ENCODE measurements at places on chromosomes 6 and 20.
A peak's percentile ranks its signal among the peaks of the same experiment; 100 is the strongest.

- no peak for DNase-seq
Measured at GRCh38 chr6:18183766-18184165, 28.5 kb downstream of the KDM1B start.

DNA sequence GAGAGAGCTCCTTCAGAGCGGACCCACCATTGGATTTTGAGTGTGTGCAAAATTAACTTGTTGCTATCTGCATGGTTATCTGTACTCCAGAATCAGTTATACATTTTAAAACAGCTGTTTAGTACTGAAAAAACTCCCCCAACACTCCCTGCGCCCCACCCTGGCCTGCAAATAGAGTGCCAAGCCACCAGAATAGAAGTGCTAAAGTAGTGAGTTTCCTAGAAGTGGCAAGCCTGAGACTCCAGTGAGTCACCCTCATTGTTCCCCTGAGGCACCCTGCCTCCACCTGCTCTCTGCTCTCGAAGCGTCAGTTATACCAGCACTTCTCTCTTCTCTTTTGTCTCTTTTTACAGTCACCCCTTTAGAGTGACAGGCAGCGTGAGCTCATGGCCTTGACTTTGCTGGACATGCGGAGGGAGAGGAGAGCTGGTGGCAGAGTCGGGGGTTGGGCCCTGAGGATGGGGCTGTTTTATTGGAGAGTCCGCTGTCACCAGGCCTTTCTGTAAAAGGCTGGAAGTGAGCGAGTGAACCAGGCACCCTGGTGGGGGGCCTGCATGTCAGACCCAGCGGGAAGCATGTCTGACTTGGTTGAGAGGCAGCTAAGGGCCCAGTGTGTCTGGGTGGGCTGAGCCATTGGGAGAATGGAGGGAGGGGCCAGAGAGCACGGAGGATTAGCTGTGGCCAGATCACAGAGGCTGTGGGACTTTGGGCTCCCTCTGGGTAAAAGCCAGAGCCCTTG is 10.4 kb downstream of the IGF2R start:
- DNase-seq: no peak

GRCh38 chr6:27119329-27119728 is 128.2 kb upstream of the PRSS16 start:
- no peak for DNase-seq

GRCh38 chr6:11804701-11805100 is 26.1 kb upstream of the ADTRP start:
- DNase-seq: no peak

DNA sequence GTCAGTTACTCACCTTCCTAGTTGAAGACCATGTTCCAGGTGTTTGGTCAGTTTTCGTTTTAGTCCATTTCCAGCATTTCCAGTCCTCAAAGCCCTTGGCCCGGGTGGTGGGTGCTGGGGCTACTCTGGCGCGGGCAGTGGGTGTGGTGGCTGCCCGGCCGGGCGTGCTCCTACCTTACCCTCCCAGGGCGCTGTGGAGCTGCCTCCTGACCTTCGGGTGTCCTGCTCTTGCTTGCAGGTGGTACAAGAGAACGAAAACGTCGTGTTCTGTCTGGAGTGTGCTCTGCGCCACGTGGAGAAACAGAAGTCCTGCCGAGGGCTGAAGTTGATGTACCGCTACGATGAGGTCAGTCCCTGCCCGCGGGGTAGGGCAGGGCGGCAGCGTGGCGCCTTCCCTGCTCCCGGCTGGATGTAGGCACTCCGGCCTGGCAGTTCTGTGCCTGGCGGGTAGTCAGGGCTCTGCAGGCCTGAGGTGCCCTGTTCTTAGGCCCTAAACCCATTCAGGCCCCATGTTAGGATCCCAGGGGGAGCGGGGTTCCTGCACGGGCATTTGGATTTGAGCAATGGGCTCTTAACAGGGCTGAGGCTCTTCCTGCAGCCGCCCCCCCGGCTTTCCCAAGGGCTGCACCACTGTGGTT is 145.8 kb downstream of the DTNBP1 start:
- no peak for DNase-seq

DNA sequence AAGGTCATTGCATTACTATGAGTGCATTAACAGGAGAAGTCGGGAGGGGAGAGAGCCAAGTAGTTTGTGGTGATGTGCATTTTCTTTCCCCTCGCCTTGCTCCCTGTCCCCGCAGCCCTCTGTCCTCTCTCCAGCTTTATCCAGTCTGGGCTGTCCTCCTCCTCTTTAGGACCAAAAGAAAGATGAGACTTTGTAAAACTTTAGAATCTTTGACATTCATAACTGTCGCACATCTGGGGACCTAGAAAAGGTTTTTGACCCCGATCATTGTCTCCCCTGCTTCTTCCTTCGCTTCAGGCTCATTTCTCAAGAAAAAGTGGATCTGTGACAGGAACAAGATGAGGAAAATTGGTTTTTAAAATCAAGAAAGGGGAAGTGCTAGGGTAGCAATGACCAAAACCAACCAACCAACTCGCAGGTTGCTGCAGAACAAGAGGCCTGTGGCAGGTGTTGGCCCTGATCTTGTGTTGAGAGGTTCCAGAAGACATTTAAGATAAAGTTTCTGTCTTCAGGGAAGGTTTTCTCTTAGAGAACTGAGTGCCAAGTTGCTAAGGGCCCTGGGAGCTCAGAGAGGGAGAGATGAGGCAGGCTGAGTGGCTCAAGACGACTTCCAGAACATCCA is 17.6 kb downstream of the SYTL3 start:
- DNase-seq: no peak

- DNase-seq: no peak
Measured at GRCh38 chr6:5772408-5773120, 234.2 kb downstream of the NRN1 start.

- no peak for DNase-seq
Measured at GRCh38 chr20:20568604-20569205, 143.7 kb downstream of the RALGAPA2 start.

- DNase-seq: peak; percentile 40
Measured at GRCh38 chr6:143107911-143108761, 47.4 kb downstream of the AIG1 start.

DNA sequence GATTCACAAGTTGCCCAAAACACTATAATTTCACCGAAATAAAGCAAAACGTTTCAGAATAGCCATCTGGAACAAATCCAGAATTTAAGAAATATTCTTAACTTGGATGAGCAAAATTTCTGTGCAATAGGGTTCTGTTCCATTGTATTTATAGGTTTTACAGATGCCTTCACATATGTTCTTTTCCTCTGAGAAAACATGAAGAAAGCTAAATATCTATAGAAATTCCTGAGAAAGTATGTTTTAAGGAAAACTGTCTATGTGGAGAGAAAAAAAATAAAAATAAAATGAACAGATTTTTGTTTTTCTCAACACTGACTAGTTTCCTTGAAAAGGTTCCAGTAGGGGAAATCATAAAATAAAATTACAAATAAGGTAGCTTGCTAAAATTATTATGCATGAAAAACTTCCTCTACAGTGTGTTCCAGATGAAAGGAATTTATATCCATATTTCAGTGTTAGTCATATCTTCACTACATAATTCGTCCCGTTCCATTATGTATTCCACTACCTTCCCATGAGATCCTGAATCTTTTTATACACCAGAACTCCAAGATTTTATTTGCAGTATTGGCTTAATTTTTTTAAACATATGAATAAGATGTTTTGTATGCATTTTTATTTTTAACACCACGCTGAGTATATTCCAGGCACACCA is 42.4 kb upstream of the TMX4 start:
- DNase-seq: no peak

- no peak for DNase-seq
Measured at GRCh38 chr6:2505624-2506023, 245.1 kb downstream of the MYLK4 start.

DNA sequence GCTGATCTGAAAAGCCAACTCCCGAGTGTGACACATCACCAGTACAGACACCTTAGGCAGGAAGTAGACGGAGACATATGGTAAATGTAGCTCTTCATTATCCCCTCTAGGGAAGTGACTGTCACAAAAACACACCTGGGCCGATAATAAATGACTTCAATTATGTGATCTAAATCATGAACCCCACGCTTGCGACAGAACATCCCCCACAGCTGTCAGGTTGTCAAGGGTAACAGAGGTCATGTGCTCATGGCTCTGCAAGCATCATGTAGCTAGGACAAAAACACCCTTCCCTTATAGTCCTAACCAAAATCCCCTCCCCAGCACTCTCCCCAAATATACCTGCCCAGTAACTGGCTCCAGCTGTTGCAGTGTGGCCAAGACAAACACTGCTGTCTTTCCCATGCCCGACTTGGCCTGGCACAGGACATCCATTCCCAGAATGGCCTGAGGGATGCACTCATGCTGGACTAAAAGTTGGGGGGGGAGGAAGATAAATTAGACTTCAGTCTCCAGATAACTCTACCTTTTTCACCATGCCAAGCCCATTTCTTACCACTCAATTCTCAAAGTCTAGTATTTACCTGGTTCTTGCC is 2.9 kb downstream of the DDX39B start:
- DNase-seq: no peak

DNA sequence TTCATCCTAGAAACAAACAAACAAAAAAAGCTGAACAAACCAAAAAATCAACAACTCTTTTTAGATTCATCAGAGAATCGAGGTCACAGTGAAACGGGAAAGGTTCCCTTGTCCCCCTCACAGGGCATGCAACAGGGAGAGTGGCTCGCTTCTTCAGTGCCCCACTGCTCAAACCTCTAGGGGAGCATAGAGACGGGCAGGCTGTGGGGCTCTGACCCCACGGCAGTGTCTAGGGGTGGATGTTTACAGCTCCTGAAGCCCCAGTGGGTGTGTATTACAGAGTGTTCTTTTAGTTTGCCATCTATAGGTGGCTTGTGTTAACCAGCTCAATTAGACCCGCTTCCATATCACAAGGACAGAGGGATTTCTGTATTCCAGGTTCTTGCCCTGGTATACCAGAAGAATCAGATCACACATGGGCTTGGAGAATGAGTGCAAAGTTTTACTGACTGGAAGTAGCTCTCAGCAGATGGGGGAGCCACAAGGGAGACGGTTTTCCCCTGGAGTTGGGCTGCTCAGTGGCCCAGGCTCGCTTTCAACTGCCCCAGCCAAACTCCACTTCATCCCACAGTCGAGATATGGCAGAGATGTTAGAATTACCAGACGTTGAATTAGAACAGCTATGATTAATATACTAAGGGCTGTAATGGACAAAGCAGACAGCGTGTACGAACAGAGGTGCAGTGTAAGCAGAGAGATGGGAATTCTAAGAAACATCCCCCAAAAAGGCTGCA is 192.6 kb upstream of the CST7 start:
- DNase-seq: no peak

DNA sequence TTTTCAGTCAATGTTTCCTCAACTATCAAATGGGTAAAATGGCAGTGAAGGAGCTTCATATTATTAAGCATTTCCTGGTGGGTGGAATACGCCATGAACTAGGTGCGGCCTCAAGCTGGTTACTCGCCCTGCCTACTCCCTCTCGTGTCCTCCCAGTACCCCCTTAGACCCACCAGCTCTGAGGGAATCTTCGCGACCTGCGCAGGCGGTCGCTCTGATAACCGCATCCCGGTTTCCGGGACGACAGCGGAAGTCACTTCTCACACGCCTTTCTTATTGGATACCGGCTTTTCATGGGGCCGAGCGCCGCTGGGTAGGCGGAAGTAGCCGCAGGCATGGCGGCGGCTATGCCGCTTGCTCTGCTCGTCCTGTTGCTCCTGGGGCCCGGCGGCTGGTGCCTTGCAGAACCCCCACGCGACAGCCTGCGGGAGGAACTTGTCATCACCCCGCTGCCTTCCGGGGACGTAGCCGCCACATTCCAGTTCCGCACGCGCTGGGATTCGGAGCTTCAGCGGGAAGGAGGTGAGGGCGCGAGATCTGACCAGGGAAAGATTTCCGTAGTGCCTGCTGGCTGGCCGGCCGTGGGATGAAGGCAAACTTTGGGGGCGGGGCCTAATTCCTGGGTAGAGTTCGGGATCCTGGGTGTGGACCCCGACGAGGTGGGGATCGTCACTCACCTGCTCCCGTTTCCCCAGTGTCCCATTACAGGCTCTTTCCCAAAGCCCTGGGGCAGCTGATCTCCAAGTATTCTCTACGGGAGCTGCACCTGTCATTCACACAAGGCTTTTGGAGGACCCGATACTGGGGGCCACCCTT is at the start of gene PIGT:
TSS of gene PIGT (plus strand) at position 320 of the 816 bp plus-strand sequence. CDS start at position 336, 16 bp downstream.
- peak; percentile 52 for DNase-seq

DNA sequence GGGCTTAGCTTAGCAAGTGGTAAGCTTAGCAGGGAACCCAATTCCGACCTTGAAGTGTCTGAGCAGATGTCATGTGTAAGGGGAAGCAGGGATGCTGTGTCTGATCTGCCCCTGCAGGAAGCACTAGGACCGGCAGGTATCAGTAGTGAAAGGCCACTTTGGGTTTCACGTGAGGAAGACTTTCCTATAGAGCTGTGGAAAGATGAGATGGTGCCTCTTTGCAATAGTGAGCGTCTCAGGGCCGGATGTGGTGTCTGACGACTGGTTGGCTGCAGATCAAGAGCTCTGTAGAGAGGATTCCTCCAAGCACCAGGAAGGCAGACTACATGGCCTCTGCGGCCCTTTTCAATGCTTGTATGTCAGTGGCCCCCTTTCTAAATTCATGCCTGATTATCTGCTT is 98.3 kb downstream of the TIAM2 start:
- DNase-seq: no peak

GRCh38 chr20:43710370-43711044 is 16.3 kb downstream of the GTSF1L start:
- no peak for DNase-seq

- no peak for DNase-seq
Measured at GRCh38 chr6:149935246-149935645, 6.6 kb upstream of the ULBP2 start.

DNA sequence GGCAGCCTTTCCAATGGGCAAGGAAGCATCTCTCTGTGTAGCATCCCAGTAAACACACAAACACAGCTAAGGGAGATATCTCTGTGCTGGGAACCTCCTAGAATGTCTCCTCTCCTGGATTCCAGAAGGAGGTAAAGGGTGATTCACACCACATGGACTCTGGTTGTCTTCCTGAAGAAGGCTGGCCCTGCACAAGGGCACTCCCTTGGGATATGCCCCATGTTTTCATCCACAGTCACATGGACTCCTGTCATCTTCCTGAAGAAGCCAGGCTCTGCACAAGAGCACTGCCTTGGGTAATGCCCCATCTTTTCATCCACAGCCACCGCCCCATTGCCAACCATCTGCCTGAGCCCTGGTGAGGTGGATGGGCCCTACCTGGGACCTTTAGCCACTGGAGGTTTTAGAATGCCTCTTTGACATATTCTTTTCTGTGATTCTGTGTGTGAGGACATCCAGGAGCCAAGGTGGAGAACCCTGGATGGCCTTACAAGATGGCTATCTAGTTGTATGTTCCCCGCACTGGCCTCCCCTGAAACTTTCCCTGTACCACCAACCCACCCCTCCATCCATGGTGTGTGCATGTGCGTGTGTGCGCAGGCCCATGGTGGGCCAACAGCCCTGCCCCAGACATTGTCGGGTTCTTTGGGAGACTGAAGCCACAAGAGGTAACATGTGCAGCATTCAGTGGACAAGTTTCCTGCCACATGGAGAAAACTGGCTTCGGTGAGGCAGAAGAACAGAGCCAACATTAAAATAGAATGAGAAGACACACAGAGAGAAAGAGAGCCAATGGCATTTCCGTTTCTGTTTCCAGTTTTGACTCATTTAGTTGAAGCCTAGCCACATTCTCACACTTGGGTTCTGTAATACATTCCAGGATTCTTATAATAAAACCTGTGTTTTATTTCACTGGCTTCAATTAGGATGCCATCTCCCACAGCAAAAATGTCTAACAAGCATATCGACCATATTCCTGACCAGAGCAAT is 110.2 kb upstream of the CST7 start:
- peak; percentile 79 for DNase-seq

- DNase-seq: no peak
Measured at GRCh38 chr6:125749865-125750691, 646 bp downstream of the HEY2 start.

- no peak for DNase-seq
Measured at GRCh38 chr6:21188505-21189223, 404.9 kb upstream of the SOX4 start.

Data from fibroblast of skin of left quadriceps (primary cell).